Placental pericyte (primary cell): ENCODE measurements at places on chromosomes 1 and 21. TPM values are rescaled to one million over a fixed set of nuclear protein-coding genes. Genes with fewer than 3 reads are reported as not detected.

The SHISA4 gene
- 18.5 and 28.7 TPM in 2 replicates for total RNA-seq

The TBX15 gene
- under 0.01 and 0.14 TPM in 2 replicates for total RNA-seq

The RAVER2 gene
- 3.9 and 4.7 TPM in 2 replicates for total RNA-seq

The DYNLT5 gene
- total RNA-seq: 1.0 TPM in 1 of 2 replicates, not detected in the other

The SPOCD1 gene
- 56.7 and 148 TPM in 2 replicates for total RNA-seq

The KRTAP7-1 gene
- not detected in 2 replicates for total RNA-seq

The FCRL6 gene
- not detected in 2 replicates for total RNA-seq

The ATP6V1G3 gene
- total RNA-seq: not detected in 2 replicates

The RIPK4 gene
- total RNA-seq: not detected in 2 replicates

The HHIPL2 gene
- total RNA-seq: 0.44 TPM in 1 of 2 replicates, not detected in the other

The RNU1-2 gene
- total RNA-seq: under 0.01 TPM in 2 replicates

The LRRN2 gene
- not detected in 2 replicates for total RNA-seq

The PRCC gene
- total RNA-seq: 26.5 and 31.5 TPM in 2 replicates

The ARHGEF16 gene
- 0.44 and 0.57 TPM in 2 replicates for total RNA-seq

The PLA2G2F gene
- total RNA-seq: not detected in 2 replicates

The LINGO4 gene
- not detected in 2 replicates for total RNA-seq

The GSTM5 gene
- 0.22 and 0.43 TPM in 2 replicates for total RNA-seq

The OR2G2 gene
- total RNA-seq: not detected in 2 replicates

The HES4 gene
- total RNA-seq: 4.2 and 16.8 TPM in 2 replicates

The MYCL gene
- 0.14 and 0.44 TPM in 2 replicates for total RNA-seq

The CFHR1 gene
- total RNA-seq: not detected in 2 replicates

The DNM3 gene
- total RNA-seq: 0.22 and 1.4 TPM in 2 replicates

The KRTAP19-1 gene
- total RNA-seq: not detected in 2 replicates

The LAPTM5 gene
- total RNA-seq: 0.43 TPM in 1 of 2 replicates, not detected in the other

The CD1B gene
- total RNA-seq: not detected in 2 replicates
